T-cell (primary cell): ENCODE measurements at places on chromosomes 4 and X.

DNA sequence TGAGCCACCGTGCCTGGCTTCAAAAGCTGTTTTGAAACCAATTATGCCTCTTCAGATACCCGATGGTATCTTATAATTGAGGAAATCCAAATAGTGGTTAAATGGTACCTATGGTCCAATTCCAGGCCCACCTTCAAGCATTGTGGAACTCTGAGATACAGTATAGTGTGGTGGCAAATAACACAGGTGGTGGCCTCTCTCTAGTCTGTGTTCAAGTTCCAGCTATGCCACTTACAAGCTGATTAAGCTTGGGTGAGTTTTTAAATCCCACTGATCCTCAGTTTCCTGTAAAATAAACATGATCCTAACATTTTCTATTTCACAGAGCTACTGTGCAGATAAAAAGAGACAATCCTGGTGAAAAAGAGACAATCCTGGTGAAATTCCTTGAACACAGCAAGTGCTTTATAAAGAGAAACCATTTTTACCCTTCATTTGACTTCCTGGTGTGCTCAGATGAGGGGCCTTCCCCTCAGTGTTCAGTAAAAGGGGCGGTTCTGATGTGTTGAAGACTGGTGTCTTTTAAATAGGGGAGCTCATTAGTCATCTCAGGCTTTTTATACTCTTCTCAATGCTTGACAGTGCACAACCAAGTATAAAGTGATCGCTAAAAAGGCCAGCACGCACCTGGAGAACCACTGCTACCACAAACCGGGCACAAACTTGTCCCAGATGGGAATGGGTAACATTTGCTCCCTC lies 30.8 kb upstream of the CD40LG start:
- DNase-seq, result peak; percentile 59

GRCh38 chr4:183130328-183131155 lies 31.5 kb downstream of the WWC2 start:
- no peak for DNase-seq

DNA sequence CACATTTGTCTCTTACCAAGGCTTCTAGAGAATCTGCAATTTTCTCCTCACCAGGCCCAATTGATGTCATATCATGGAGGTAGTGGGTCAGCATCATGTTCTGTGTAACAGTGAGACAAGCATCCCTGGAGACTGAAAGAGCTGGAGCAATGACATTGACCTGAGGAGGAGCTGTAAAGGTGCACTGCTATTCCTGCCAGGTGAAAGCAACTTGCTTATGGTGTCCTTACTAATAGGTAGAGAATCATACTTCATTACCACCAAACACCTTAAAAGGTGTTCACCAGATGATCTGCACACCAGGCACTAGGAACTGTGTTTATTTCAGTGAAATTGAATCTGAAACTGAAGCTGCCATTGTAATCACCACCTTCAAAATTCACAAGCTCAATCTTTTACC lies 188.7 kb downstream of the AFAP1 start:
- no peak for DNase-seq

DNA sequence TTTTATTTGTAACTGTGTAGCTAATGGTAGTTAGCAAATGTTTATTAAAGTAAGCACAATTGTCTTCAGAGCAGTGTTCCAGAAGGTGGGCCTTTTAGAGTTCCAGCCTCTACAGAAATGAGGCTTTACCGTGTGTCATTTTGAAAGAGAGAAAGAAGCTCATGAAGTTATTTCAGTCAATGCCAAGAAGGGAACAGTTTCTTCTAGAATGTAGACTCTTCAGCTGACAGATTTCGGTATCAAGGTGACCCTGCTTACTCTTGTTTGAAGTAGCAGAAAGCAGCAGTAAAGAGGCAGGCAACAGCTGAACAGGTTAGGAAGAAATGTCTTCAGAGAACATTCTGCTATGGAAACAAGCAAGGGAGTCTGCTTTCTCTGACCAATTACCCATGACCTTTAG lies 93.6 kb downstream of the TASL start:
- DNase-seq, result no peak

DNA sequence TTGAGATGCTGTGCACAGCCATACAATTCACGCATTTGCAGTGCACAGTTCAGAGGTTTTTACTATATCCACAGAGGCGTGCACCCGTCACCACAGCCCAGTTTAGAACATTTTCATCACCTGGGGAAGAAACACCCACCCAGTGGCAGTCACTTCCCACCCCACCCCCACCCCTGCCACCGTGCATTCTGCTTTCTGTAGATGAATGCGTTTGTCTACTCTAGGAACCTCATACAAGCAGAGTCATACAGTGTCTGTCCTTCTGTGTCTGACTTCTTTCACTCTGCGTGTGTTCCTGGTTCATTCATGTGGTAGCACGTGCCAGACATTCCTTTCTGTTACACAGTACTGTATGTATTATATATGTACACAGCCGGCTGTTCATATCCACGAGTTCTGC lies 122.8 kb downstream of the TBL1X start:
- no peak for DNase-seq

DNA sequence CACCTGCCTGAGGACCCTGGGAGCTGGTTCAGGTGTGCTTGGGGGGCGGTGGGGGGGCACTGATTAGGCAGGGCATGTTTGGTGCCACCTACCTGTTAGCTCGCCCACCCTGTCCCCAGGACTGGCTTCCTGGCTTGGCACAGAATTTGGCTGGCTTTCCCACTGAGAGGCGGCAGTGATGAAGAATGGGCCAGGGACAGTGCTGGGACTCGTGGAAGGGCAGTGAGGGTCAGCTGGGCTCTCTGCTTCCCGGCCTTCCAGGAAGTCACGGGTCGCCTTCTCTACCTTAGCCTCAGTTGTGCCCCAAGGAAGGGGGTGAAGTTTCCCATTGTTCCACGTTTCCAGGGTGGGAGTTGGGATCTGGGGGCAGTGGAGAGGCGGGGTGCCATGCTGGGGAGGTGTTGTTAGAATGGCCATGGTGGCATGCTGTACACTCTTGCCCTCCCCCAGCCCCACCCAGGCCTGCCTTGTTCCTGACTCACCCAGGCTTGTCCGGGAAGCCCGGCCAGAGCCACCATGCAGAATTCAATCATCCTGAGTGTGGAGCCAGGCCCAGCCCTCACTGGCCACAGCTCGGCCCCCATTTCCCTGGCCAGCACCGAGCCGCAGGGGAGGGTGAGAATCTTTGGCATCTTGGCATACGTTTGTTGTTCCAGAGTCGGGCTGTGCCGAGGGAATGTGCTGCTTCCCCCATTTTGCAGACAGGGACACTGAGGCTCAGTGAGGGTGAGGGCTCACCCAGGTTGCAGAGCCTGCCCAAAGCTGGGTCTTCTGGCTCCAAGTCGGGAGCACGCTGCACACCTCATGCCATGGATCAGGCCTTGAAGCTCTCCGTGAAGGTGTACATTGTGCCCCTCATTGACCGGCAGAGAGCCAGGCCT lies 21.9 kb upstream of the GPR78 start:
- no peak for DNase-seq

GRCh38 chrX:29555465-29556091 lies 659.8 kb upstream of the MAGEB2 start:
- no peak for DNase-seq

GRCh38 chrX:86121916-86122315 lies 26.3 kb upstream of the DACH2 start:
- DNase-seq, result no peak

DNA sequence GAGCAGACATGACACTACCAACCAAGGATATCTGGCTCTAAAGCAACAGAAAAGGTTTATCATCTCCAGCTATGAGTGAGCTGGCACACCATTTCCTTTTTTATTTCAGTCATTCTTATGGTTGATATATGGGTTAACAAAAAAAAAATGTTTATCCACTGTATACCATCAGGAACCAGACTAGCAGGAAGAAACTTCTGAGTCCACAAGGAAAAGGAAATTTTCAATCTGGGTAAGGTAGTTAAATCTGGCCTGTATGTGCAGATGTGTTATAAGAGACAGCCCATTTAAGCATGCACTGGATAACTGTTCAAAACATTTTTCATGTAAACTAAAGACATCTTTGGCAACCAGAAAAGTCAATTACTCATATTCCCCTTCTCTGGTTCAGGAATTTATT lies 35.0 kb downstream of the AMMECR1 start:
- DNase-seq, result no peak
